Nephron progenitor cell (in vitro differentiated cells): ENCODE measurements at places on chromosomes 5 and 9.

GRCh38 chr5:161547738-161548486, 1.4 kb upstream of the GABRB2 start:
- DNase-seq, result peak; percentile 51

- DNase-seq, result no peak
Measured at GRCh38 chr5:170341545-170341944, 44.0 kb upstream of the LCP2 start.

DNA sequence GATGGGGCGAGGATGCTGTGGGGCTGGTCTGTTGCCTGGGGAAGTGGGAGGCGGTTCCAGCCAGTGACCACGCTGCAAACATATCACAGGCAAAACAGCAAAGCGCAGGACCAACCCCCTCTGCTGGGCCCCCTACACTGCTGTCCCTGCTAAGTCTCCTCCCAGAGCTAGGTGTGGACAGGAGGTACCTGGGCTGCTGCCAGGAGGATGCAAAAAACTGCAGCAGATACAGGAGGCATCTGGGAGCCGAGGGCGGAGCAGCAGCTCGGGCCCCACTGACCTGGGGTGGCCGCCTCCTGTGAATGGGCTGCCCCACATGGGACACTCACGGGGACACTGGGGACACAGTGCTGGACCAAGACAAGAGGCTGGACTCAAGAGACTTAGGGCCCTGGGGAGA, 48.0 kb upstream of the PHYKPL start:
- DNase-seq, result no peak

DNA sequence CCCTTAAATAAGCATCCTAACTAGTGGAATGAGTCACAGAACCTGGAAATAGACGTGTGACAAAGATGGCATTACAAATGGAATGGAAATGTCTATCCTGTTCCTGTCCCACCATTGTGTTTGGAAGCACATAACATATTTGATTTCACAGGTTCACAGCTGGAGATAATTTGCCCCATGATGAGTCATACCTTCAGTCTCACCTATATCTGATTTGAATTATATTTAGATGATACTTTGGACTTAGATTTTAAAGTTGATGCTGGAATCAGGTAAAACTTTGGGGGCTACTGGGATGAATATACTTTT, 92.5 kb downstream of the CEMIP2 start:
- DNase-seq, result no peak
